Activated gamma-delta T cell treated with Interleukin-2 at 50 U/mL for 16 hours (primary cell): ENCODE measurements at places on chromosomes 6 and 20.

- DNase-seq: no peak
These were observed 33.6 kb downstream of the SAMHD1 start for GRCh38 chr20:36917943-36918342.

- DNase-seq: no peak
These were observed 66.2 kb downstream of the SLC22A23 start for GRCh38 chr6:3390698-3391097.

DNA sequence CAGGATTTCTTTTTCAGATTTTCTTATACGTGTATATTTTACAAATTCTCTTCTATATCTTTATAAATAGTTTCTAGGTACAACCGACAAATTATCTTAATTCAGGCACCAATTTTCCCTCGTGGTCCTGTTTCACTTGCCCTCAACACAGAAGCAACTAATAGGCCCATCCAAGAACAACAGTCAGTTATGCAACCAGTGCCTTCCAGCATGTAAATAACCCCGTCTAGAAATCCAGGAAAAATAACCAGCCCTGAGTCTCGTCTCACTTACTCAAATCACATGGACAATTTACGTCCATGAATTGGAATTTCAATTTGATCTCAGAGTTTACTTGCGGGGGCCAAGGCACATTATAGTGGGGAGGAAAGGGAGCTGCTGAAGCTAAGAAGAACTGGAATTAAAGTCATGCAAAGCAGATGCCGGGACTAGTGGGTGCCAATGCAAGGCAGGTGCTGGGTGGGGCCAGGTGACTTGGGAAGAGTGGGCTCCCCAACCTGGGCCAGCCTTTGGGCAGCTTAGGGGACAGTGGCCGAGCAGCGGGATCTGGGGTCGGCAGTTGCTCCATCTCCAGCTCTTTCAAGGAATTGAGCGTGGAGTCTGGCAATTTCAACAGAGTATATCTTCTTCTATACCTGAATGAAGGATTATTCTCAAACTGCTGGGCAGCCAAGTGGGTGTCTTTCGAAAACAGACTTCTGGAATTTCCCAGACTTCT, 121.7 kb downstream of the EDN3 start:
- DNase-seq: no peak

- no peak for DNase-seq
These were observed 190.9 kb downstream of the SASH1 start for GRCh38 chr6:148533309-148534107.

- no peak for DNase-seq
These were observed 3.5 kb upstream of the VWA7 start for GRCh38 chr6:31780507-31781243.

GRCh38 chr6:63709148-63709547, 73.5 kb downstream of the PHF3 start:
- DNase-seq: no peak

GRCh38 chr6:90449311-90449710, 137.6 kb downstream of the MAP3K7 start:
- no peak for DNase-seq

- DNase-seq: no peak
These were observed 10.2 kb downstream of the FKBP1A start for GRCh38 chr20:1382670-1383069.
